ENCODE measurements at places on chromosomes 5 and 9.
A peak's percentile ranks its signal among the peaks of the same experiment; 100 is the strongest.

- no peak for DNase-seq
Observed at GRCh38 chr5:2096887-2097505, 214.3 kb upstream of the IRX4 start.

GRCh38 chr5:133425222-133425621, 187.1 kb downstream of the FSTL4 start:
- no peak for DNase-seq

GRCh38 chr5:159209438-159210209, at the start of gene RNF145:
RNF145 (minus strand) TSS chr5:159209553; CDS start chr5:159203617, 5,936 bp downstream.
- peak; percentile 77 for DNase-seq

DNA sequence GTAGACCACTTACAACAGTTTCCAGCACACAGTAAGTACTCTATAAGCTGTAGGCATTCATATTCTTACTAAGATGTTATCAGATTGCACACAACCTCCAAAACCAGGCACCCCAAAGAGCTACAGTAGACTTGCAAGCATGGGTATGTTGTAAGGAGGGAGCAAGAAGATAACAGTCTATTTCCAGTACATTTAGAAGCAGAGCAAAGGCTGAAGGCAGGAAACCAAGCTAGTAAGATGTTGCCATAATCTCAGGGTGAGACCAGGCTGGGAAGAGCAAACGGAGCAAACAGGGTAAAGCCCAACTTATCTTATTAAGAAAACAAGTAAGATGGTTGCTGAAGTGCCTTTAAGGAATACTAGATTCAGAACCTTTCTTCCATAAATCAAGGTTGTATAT, 161.1 kb downstream of the GLIS3 start:
- no peak for DNase-seq

- peak; percentile 94 for DNase-seq
Observed at GRCh38 chr5:98771382-98772109, 1.9 kb upstream of the RGMB start.

DNA sequence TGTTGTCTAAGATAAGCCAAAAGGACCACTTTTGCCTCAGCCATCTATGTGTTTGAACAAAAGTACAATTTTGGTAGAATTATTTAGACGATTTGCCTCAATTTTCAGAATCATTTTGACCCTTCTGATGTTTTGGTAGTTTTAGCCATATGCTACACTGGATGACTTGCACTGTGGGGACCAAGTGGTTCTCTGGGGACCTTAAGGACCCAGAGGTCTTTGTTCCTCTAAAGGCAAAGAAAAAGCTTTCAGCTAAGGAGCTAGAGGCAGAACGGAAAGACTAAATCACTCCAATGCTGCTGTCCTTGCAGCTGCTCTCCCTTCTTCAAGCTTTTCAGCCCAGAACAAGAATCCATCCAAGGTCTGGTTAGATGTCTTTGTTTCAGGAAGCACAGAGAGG, 51.0 kb upstream of the APC start:
- no peak for DNase-seq

GRCh38 chr5:173752653-173753052, 135.5 kb upstream of the CPEB4 start:
- DNase-seq = no peak

GRCh38 chr9:133906218-133906617, 85.9 kb downstream of the VAV2 start:
- DNase-seq = no peak

DNA sequence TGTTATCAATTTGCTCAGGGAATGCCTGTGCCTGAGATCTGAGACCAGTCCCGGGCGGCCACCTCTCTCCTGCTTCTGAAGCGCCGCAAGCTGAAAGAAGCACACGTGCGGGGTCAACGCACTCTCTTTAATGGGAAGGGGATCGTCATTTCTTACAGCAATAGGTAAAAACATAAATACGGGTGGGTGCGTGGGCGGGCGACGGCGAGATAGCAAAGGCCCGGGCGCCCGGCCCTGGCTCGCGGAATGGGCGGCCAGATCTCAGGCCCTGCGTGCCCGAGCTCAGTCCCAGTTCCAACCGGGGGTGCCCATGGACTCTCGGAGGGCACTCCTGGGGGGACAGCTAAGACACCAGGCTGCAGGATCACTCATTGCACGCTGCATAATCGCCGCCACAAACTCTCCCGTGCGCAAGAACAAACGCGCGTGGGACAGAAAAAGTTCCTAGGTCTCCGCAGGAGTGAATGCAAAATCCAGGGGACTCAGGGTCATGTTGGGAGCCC, 3.0 kb downstream of the NKX2-5 start:
- no peak for DNase-seq

DNA sequence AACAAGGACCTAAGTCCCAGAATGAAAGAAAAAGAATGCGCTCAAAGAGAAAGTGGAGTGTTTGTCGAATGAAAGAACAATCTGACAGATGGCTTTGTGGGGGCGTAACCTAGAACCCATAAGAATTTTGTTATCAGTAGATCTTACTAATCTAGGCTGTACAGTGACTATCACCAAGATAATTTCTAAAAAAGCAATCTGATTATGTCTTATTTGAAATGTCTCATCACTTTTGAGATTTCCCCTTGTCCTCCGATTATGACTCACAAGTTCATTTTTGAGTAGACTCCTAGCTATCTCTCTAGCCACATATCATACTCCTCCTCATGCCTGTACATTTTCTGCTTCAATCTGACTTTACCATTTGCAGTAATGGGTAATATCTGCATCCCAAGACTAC, 135.6 kb upstream of the SMARCA2 start:
- DNase-seq = no peak

DNA sequence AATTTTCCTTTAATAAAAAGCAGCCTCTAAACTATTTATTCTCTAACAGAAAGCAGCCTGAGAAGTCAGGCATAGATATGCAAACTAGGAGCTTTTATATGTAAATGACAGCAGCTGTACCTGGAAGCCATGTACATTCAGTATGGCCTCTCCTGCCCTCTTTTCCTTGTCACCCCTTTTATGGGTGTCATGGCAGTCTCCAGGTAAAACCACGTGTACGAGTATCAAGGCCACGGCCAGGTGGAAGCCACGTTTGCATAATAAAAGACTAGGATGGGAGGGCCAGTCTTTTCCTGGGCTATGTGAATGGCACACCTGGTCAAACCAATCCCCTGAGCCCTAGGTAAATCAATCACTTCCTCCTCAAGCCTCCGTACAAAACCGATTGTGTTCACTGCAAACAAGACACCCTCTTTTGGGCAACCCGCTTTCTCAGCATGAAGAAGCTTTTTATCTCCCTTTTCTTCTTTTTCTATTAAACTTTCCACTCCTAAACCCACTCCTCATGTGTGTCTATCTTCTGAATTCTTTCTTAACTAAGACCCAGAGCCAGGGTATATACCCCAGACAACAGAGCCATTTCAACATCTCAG, 419.5 kb upstream of the CTNND2 start:
- DNase-seq = no peak

DNA sequence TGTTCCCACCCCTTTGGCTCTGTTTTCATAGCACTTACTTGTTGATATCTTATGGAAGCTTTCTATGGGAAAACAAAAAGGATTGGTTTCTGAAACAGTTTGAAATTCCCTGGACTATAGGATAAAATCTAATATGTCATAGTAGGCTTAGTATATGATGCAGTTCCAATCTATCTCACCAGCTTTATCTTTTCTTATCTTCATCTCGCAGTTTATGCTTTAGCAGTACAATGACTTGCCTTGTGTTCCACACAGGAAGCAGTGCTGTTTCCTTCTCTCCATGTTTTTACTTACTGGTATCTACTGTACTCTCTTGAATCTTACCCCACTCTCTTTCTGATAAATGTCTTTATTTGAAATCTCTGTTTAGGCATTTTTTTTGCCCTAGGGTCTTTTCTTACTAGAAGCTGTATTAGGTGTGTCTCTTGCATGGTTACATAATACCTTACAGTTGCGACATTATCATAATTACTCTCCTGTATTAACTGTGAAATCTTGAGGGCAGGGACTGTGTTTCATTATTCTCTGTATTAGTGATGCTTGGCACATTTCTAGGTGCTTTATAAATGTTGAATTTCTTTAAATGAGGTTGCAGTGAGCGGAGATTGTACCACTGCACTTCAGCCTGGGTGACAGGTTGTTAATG, 76.3 kb downstream of the FOCAD start:
- no peak for DNase-seq

DNA sequence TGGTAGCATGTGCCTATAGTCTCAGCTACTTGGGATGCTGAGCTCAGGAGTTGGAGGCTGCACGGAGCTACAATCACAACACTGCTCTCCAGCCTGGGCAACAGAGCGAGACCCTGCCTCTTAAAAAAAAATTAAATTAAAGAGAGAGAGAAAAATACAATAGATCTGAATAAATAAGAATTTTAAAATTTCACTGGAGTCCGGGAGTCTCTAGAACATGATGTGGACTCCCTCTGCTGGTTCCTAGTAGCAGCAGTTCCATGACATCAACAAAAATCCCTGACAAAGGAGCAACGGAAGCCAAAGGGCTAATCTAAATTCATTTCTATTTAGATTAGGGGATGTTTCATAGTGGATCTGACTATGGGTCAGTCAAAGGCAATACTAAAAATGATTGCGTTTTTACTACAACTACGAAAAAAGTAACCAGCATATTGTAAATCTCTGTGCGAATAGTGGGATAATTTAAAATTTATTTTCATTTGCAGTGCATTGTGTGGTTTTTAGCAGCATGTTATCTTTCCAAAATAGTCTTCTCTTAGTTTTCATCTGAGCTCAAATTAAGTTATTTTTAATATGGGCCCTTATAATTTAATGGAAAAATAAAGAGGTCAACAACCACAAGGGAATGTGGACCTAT, 6.7 kb downstream of the INIP start:
- DNase-seq = no peak

DNA sequence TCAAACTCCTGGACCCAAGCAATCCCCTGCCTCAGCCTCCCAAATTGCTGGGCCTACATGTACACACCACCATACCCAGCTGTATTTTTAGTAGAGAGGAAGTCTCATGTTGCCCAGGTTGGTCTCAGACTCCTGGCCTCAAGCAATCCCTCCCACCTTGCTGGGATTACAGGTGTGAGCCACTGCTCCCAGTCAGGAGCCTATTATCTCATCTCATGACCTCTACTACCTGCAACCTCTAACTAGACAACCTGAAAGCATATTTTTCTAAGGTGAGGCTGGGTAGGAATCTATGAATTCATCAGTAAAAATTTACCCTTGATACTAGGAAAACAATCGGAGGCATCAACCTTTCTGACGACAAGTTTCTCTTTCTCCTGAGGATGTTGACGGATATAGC, 10.0 kb downstream of the FAM13B start:
- DNase-seq = no peak

DNA sequence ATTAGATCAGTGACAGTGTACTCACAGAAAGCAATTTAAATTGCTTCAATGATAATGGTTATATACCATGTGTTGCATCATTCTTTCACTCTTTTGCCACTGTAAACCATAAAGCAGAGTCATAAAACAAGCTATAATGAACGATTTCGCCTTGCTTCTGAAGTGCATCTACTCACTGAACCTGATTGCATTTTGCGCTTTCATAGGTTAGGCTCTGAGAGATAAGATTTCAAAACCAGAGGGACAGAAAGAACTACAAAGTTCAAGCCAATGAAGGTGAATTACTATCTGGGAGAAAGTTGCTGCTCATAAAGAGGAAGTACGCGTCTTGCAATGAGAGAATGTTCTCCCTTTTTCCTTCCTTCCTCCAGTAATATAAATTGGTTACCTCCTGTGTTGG, 412.7 kb downstream of the CETN3 start:
- no peak for DNase-seq

All from skin of body (tissue), 3 donors.